ENCODE measurements at places on chromosomes 12 and 14. TPM values are rescaled to one million over a fixed set of nuclear protein-coding genes. Genes with fewer than 3 reads are reported as not detected.

- no peak overlapping the region for H3K4me3 ChIP-seq
- H3K27ac ChIP-seq, result no peak overlapping the region
- peaks cover 8% of the 10 kb centered on the region for H3K36me3 ChIP-seq
These were observed 792 bp upstream of the SLC38A1 start for GRCh38 chr12:46269429-46270241.

- DNase-seq, result no peak
- H3K4me3 ChIP-seq, result no peak overlapping the region
- no peaks in the 10 kb centered on the region for H3K27me3 ChIP-seq
- H3K36me3 ChIP-seq, result peaks cover 23% of the 10 kb centered on the region
These were observed 22.8 kb upstream of the NXPH4 start for GRCh38 chr12:57193706-57194245.

DNA sequence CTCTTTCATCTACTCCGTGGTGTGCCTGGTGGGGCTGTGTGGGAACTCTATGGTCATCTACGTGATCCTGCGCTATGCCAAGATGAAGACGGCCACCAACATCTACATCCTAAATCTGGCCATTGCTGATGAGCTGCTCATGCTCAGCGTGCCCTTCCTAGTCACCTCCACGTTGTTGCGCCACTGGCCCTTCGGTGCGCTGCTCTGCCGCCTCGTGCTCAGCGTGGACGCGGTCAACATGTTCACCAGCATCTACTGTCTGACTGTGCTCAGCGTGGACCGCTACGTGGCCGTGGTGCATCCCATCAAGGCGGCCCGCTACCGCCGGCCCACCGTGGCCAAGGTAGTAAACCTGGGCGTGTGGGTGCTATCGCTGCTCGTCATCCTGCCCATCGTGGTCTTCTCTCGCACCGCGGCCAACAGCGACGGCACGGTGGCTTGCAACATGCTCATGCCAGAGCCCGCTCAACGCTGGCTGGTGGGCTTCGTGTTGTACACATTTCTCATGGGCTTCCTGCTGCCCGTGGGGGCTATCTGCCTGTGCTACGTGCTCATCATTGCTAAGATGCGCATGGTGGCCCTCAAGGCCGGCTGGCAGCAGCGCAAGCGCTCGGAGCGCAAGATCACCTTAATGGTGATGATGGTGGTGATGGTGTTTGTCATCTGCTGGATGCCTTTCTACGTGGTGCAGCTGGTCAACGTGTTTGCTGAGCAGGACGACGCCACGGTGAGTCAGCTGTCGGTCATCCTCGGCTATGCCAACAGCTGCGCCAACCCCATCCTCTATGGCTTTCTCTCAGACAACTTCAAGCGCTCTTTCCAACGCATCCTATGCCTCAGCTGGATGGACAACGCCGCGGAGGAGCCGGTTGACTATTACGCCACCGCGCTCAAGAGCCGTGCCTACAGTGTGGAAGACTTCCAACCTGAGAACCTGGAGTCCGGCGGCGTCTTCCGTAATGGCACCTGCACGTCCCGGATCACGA lies 2.2 kb downstream of the SSTR1 start:
- no peaks in the 10 kb centered on the region for H3K36me3 ChIP-seq
- no peak for DNase-seq
- H3K27ac ChIP-seq, result no peak overlapping the region
- H3K4me3 ChIP-seq, result no peak overlapping the region

DNA sequence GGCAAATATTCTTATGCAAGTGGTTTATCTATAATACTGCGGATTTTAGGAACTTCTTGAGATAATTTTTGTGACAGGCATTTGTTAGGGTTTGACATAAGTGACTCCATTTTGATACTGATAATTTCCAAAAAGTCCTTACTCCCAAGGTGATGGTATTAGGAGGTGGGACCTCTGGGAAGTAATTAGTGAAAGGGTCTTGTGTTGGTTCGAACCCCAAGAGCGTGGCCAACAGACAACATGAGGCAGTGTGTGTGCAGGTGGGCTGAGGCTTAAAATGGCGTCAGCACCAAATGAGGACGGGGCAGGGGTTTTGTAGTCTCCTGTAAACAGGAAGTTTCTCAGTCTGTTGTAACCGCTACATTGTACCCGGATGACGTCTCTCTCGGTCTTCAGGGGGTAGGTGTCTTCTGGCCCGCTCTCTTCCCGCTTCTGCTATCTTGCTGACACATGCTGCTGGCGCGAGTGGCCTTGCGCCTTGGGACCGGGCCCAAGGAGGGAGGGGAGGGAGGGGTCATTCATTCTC lies 1.7 kb upstream of the C12orf43 start:
- H3K36me3 ChIP-seq, result no peaks in the 10 kb centered on the region
- H3K4me3 ChIP-seq, result no peak overlapping the region
- H3K27ac ChIP-seq, result no peak overlapping the region
- DNase-seq, result no peak
- peaks cover 6% of the 10 kb centered on the region for H3K4me1 ChIP-seq

DNA sequence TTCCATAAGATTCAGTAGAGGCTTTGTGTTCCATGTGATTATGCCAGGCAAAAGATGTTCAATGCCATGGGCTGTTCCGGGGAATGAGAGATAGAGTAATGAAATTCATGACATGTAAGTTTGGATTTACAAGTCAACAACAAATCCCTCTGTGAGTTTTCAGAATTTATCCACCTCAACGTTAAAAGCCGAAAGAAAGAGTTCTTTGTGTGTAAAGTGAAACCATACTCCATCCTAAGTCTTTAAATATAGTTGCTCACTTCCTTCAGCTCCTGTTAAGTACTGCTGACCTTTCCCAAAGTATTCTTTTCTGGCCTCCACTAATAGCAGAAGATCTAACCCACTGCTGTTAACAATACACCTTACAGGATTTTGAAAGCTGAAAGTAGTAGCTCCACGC lies 190.0 kb downstream of the TMX1 start:
- H3K27ac ChIP-seq, result peak overlapping the region; percentile 50
- no peaks in the 10 kb centered on the region for H3K36me3 ChIP-seq
- peaks cover 17% of the 10 kb centered on the region for H3K4me1 ChIP-seq
- no peaks in the 10 kb centered on the region for H3K27me3 ChIP-seq
- H3K4me3 ChIP-seq, result peak overlapping the region; percentile 10

DNA sequence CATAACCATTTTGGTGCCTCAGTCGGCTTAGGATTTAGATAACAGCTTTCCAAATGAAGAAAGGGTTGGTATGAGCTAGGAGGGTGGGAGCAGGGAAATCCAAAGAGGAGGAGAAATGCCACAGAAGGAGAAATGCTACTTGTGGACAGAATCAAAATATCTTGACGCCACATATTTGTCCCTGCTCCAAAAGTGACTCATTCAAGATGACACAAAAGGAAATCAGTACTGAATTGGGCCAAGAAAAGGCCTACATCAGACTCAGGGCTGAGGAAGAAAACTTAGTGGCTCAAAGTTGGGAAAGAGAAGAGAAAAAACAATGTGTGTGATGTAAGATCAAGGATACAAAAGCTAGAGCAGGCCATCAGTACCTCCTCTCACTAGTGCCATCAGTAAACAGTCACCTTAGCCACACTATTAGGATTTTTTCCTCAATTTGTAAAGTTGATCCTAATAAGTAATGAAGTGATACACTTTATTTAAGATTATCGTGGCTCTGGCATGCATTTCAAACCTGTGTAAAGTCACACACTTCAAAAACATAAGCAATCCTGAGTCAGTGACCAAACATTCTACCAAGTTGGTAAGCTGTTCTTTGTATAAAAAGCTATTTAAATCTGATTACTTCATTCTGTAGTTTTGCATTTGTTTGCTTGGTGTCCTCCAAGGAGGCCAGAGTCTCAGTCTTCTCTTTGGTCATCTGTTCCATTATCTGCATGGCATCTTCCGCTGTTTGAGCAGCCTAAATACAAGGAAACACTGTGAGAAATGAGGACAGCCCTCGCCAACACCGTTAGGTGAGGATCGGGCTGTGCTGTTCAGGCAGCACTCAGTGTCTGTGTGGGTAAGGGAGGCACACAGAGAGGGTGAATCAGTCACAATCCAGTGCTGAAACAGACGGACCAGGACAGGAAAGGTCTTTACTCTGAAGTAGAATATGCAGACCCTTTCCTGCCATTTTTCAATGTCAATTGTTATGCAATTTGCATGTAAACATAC lies 52.6 kb upstream of the VPS33A start:
- no peak overlapping the region for H3K4me3 ChIP-seq
- peaks cover 13% of the 10 kb centered on the region for H3K4me1 ChIP-seq
- peak overlapping the region; percentile 52 for H3K27ac ChIP-seq
- H3K36me3 ChIP-seq, result peaks cover 84% of the 10 kb centered on the region
- DNase-seq, result peak; percentile 63

DNA sequence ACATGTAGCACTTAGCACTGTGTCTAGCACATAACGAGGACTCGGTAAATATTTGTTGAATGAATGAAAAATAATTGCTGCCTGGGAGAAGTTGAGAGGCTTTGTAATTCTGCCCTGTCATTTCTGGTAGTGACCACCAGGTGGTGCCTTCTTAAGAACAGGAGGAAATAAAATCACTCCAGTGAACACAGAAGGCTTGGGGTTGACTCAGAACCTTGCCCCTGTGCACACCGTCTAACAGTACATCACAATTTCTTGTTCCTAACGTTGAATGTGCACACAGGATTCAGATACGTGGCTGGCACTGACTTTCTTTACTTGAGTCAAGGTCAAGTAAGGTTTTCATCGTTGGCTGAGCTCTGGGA lies 91.8 kb downstream of the RGS6 start:
- peaks cover 11% of the 10 kb centered on the region for H3K27me3 ChIP-seq
- H3K36me3 ChIP-seq, result no peaks in the 10 kb centered on the region
- H3K4me3 ChIP-seq, result no peak overlapping the region
- no peak overlapping the region for H3K27ac ChIP-seq

CLEC9A gene
- not detected for total RNA-seq

BCL2L14 gene
- not detected for total RNA-seq

C3AR1 gene
- total RNA-seq, result not detected

OLR1 gene
- total RNA-seq, result 0.25 TPM
